ENCODE measurements at places on chromosomes 7 and 10. TPM values are rescaled to one million over a fixed set of nuclear protein-coding genes. Genes with fewer than 3 reads are reported as not detected.

ZKSCAN1 gene
- total RNA-seq: 9.3 TPM

GIMAP5 gene
- not detected for total RNA-seq

CFAP43 gene
- 0.17 TPM for total RNA-seq

UBTD1 gene
- 18.3 TPM for total RNA-seq

DNAH11 gene
- 0.05 TPM for total RNA-seq

KIAA1217 gene
- total RNA-seq: 3.2 TPM

SLC16A9 gene
- total RNA-seq: 0.07 TPM

PKD1L1 gene
- total RNA-seq: 0.22 TPM

IGFBP3 gene
- 226 TPM for total RNA-seq

KLHDC10 gene
- 14.7 TPM for total RNA-seq

FAM131B gene
- total RNA-seq: 0.48 TPM

ADAP1 gene
- 4.3 TPM for total RNA-seq

SLC13A1 gene
- not detected for total RNA-seq

SPDYE9 gene
- not detected for total RNA-seq

AKR1B1 gene
- total RNA-seq: 2,876 TPM

PMPCB gene
- 67.9 TPM for total RNA-seq

GPR15LG gene
- not detected for total RNA-seq

LYZL2 gene
- not detected for total RNA-seq

SORCS1 gene
- not detected for total RNA-seq

ZNF485 gene
- 2.1 TPM for total RNA-seq
